ENCODE measurements at places on chromosomes 1 and 21. TPM values are rescaled to one million over a fixed set of nuclear protein-coding genes. Genes with fewer than 3 reads are reported as not detected.
A peak's percentile ranks its signal among the peaks of the same experiment; 100 is the strongest.

The CFAP74 gene
- not detected for total RNA-seq

The AQP10 gene
- total RNA-seq = 0.04 TPM

The TAS1R1 gene
- 2.7 TPM for total RNA-seq

The SPRR2F gene
- total RNA-seq = not detected

The CATSPERE gene
- total RNA-seq = 1.1 TPM

DNA sequence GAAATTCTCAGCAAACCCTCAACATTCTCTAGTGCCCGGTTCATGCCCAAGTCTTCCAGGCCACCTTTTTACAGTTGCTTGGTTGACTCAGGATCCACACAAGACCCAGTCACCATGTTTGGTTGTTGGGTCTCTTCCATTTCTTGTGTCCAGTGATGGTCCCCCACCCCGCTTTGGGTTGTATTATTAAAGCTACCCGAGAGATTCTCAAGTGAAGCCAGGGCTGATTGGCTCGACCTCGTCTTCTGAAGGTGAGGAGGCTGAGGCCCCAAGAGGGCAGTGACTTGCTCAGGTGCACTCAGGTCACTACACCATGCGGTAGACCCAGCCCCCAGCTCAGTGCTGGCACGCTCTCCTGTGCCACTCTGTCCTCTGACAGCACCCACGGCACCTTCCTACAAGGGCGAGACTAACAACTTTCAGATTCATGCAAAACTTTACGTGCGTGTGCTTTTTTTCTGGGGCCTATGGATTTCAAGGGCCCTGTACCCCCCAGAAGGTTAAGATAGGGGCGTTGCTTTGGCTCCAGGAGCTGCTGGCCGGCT lies 50.3 kb downstream of the CAPN9 start:
- DNase-seq = no peak

DNA sequence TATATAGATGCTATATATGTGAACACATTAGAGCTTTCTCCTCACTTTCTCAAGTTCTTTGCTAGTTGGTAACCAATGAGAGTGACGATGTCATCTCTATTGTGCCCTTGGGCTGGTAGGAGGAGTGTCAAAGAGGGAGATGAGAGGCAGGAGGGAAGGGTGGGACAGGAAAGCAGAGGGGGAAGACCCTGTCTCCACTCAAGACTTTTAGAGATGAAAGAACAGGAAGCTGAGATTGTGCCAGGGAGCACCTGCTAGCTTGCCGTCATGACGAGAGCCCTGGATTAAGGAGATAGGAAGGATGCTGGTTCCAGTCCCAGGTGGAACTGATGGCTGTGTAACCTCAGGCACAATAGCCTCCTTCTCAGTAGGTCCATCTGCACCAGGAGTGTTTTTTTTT lies 16.7 kb downstream of the CNR2 start:
- no peak for DNase-seq

- DNase-seq = no peak
These were observed 89.4 kb upstream of the JAK1 start for GRCh38 chr1:65055747-65056146.

DNA sequence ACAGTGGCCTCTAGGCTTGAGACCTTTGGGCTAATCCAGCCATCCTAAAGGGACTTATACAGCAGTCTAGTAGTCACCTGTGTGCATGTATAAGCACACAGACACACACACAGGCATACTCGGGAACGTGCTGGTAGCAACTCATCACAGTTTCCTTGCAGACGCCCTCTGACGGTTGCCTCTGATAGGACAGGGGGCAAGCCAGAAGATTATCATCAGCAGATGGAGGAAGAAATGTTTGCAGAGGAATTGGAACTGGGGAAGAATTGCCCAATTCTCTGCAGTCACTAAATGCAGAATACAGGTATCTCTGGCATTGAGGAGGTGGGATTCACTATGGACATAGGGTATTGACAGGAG lies 222.2 kb downstream of the C1orf94 start:
- no peak for DNase-seq

- no peak for DNase-seq
These were observed 4.7 kb upstream of the NDUFS5 start for GRCh38 chr1:39021426-39021825.

GRCh38 chr1:180643693-180644092 lies 11.9 kb downstream of the XPR1 start:
- peak; percentile 18 for DNase-seq

GRCh38 chr21:34820051-34820450 lies 151.3 kb downstream of the CLIC6 start:
- DNase-seq = no peak

DNA sequence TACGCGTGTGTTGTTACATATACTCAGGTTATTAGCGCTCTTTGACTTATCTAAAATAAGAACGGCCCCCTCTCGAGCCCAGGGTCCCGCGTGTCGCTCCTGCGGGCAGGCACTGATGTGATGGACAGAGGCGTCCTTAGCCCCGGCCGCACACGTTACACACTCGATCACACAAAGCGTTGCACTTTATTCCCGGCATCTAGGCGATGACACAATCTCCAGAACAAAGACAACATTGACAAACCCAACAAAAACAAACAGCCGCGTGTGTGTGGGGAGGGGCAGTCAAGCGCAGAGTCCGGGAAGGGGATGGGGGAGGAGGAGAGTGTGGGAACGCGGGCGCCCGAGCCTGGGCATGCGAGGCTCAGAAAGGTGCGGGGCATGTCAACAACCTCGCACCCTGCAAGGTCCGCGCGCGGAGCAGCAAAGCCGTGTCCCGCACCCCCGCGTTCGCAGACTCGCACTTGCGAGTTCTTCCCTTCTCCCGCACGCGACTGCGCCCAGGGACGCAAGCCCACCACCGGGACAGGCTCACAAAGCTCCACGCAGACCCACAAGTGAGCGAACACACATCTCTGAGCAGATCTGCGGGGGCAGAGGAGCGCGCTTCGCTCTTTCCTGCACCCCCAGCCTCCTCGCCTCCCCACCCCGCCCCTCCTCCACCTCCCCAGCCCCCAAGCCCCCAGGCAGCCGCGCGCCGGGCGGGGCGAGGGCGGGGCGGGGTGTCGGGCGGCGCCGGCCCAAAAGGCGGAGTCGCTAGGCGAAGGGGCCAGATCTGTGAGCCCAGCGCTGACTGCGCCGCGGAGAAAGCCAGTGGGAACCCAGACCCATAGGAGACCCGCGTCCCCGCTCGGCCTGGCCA lies at the start of gene EFNA1:
EFNA1 (plus strand) TSS at position 772 of the 862 bp plus-strand sequence. CDS start 102 bp downstream, outside the sequence.
- peak; percentile 66 for DNase-seq

- no peak for DNase-seq
These were observed 131.2 kb downstream of the TRABD2B start for GRCh38 chr1:47865881-47866535.

DNA sequence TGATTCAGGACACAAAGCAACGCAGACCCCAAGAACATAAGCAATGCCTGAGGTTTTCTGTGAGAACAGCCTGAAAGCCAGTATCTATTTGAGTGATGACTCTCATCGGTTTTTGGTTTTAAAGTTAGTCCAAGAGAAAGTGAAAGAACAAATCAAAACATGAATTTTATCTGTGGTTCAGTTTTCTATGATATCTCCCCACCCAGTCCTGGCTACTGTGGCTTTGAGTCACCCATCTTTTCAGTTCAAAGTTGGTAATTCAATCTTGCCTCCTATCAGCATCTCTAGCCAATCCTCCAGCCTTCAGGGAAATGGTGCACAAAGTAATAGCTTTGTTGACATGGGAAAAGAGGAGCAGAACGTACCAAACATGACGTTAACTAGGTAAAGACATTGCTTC lies 40.5 kb upstream of the KRTAP19-8 start:
- DNase-seq = no peak

DNA sequence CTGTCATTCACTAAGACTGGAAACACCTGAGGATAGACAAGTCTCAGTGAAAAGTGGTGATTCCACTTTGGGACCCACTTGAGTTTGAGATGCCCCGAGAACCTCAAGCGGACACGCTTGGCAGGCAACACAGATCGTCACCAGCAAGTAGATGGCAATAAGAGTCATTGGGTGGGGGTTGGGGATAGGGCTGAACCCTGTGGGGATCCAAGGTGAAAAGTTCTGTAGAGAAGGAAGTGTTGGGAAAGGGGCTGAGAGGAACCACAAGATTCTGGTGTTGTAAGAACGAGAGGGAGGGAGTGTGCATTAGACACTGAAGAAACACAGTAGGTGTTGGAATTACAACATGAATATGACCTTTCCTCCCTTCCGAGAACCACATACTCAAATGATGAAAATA lies 45.4 kb upstream of the TDRD10 start:
- DNase-seq = no peak

- DNase-seq = no peak
These were observed 46.5 kb downstream of the FH start for GRCh38 chr1:241473026-241473425.

DNA sequence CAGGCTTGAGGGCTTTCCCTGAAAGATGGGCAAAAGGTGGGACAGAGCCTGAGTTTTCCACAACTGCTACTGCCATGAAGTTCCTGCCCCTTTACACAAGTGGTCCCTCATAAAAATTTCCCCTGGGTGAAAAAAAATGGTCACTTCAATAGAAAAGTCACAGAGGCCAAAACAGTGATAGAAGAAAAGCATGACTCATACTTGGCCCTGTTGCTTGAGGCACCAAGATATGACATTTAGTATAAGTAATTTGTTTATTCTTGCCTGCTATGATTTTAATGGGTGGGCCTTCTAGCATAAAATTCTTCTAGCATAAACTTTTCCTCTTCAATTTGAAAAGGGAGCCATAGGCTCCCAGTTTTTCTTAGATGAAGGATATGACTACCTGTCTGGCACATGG lies 280.2 kb downstream of the DPYD start:
- no peak for DNase-seq

DNA sequence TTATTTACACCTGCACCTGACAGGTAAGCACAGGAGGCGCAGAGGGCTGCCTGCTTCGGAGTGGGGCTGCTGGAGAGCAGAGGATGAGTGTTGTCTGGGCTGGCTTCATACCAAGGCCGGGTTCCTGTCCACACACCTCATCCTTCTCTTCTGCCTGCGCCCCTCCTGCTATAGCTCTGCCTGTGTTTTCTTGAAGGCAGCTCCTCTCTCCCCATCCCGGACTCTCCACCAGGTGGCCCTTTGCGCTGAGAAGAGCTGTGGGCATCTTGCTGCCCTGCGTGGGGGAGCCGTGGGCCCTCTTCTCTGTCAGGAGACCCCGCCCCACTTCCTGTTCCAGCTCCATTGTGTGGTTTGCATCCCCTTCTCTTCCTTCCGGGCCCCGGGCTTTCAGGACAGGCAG lies 35.0 kb downstream of the ARHGEF10L start:
- no peak for DNase-seq

Measured in muscle of leg (tissue), 16 donors.